ENCODE measurements at places on chromosomes 1 and 21. TPM values are rescaled to one million over a fixed set of nuclear protein-coding genes. Genes with fewer than 3 reads are reported as not detected.

Gene OR2AK2
- not detected for polyA plus RNA-seq

Gene MFAP2
- polyA plus RNA-seq = 132 TPM

Gene LIX1L
- polyA plus RNA-seq = 39.1 TPM

Gene CHAF1B
- polyA plus RNA-seq = 5.6 TPM

- DNase-seq = no peak
These were observed 46.9 kb downstream of the L1TD1 start for GRCh38 chr1:62241371-62242131.

GRCh38 chr1:183812686-183813569, 8.0 kb downstream of the RGL1 start:
- DNase-seq = no peak

GRCh38 chr1:243266231-243266630, 10.4 kb downstream of the SDCCAG8 start:
- no peak for DNase-seq

- DNase-seq = no peak
These were observed 429.5 kb downstream of the NPHP4 start for GRCh38 chr1:5562769-5563168.

- DNase-seq = no peak
These were observed 6.4 kb upstream of the WNT3A start for GRCh38 chr1:228000416-228000815.

DNA sequence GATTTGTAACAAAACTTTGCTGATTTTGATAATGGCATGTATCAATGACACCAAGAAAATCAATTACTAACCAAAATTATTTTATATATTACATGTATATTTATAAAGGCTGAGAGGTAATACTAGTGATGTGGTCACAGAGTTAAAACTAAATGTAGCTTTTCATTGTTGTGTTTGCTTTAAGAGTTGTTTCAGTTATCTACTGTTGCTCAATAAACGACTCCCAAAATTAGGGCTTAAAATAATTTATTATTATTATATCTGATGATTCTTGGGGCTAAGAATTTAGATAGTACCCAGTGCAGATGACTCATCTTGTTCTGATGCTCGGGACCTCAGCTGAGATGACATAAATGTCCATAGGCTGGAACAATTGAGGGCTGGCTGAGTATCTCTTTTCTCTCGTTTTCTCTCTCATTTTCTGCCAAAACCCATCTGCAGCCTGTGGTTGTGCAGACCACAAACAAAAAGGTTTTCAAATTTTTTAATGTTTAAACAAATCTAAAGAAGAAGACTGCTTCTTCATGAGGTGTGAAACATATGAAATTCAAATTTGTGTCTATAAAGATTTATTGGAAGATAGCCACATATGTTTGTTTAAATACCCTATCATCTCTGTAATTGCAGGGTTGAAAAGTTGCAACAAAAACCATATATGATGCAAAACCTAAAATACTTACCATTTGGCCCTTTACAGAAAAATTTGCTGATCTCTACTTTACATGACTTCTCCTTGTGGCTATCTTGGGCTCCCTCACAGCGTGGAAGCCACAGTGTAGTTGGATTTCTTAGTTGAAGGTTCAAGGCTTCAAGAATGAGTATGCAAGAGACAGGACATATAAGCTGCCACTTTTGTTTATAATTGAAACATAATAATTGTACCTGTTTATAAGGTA, 14.8 kb upstream of the PTPRC start:
- DNase-seq = no peak

Measured in SK-N-SH (cell line).